ENCODE measurements at places on chromosomes 12 and 14. TPM values are rescaled to one million over a fixed set of nuclear protein-coding genes. Genes with fewer than 3 reads are reported as not detected.

The OR6C75 gene
- total RNA-seq = not detected

- DNase-seq = no peak
Observed at GRCh38 chr12:130431176-130431575, 93.5 kb downstream of the PIWIL1 start.

DNA sequence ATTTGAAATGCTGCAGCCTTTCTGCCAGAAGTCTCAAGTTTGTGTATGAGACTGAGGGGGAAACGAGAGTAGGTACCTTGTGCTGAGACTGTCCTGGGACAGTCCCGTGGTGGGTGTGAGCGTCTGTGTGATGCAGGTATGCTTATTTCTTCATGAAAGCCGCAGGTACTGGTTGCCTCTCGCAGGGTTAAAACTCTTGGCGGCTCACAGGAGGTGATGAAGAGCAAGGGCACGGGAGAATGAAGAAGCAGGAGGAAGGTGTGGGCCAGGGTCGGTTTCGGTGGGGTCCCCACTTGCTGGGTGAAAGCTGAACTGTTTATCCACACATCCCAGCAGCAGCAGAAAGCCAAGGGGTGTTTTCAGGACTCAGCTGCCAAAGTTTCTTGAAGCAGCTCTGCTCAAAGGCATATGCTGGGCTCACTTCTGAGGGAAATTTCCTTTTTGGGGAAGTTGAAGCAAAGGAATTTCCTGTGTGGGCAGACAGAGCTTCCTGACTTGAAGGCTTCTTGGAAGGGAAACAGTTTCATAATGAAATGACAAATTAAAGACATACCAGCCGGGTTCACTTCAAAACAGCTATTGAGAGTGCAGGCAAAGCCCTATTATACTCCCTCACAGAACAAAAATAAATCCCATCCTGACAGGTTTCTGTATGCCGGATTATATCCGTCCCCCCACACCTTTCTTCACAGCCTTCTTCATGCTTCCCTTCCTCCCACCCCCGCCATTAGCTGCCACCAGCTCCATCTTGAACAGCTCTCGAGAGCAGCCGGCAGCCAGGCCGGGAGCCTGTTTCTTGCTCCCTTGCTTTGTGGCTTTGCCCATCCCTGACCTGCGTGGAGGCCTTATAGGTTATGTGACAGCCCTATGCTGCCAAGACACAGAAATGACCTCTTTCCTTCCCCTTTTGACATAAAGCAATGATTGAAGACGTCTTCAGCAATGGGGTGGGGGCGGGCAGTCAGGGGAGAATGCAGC lies 116.6 kb downstream of the ETV6 start:
- DNase-seq = no peak

The SMCO3 gene
- total RNA-seq = not detected

DNA sequence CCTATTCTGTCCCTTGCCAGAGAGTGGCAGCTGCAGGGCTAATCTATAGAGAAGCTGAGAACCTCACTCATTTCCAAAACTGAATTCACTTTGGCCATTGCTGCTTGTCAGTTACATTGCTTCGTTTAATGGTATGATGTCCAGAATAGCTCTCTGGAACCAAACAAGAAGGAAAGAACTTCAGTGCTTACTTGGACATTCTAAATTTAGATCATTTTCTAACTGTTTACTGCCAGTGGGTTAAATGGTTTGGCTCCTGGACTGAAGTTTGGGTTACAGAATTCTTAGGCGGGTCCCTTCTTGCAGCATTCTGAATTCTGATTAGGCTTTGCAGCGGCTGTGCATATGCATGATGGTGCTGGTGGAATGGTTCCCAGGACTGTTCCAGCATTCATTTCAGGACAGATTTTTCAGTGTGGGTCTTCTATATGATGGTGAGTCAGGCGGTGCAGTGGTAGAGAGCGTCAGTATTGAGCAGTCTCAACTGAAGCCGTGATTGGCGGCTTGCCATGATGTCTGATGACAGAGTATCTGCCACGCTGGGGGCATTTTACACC lies 148.7 kb downstream of the DYRK2 start:
- no peak for DNase-seq

GRCh38 chr14:60867503-60868172 lies 113.2 kb downstream of the TRMT5 start:
- DNase-seq = no peak

GRCh38 chr12:130557886-130558765 lies 158.0 kb downstream of the RIMBP2 start:
- DNase-seq = no peak

Measured in GM23338 (cell line).